ENCODE measurements at places on chromosomes 6 and 20. TPM values are rescaled to one million over a fixed set of nuclear protein-coding genes. Genes with fewer than 3 reads are reported as not detected.
A peak's percentile ranks its signal among the peaks of the same experiment; 100 is the strongest.

DNA sequence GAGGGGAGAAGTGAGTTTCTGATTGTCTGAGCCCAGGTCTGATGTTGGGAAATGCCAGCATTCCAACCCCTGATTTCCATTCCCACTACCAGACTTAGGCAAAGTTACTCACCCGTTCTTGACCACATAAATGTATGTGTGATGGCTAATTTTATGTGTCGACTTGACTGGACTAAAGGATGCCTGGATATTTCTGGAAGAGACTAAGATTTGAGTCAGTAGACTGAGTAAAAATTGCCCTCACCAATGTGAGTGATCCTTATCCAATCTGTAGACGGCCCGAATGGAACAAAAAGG is 95.8 kb upstream of the TAB2 start:
- no peak for DNase-seq

DNA sequence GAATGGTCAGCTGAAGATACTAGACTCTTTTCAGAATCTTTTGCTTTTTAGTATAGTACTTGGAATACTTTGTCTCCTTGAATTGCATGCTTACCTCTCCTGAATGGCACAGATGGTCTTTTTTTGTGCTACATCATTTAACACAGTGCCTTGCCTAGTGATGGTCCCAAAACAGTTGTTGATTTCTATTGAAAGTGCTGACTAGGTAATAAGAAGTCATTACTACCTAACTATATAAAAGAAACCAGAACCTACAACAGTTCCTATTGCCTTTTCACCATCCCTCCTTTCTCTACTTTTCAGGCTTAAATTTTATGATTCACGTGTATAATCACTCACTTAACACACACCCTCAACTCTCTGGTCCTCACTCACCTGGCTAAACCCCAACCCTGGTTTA is 64.6 kb upstream of the PRND start:
- DNase-seq, result peak; percentile 6

DNA sequence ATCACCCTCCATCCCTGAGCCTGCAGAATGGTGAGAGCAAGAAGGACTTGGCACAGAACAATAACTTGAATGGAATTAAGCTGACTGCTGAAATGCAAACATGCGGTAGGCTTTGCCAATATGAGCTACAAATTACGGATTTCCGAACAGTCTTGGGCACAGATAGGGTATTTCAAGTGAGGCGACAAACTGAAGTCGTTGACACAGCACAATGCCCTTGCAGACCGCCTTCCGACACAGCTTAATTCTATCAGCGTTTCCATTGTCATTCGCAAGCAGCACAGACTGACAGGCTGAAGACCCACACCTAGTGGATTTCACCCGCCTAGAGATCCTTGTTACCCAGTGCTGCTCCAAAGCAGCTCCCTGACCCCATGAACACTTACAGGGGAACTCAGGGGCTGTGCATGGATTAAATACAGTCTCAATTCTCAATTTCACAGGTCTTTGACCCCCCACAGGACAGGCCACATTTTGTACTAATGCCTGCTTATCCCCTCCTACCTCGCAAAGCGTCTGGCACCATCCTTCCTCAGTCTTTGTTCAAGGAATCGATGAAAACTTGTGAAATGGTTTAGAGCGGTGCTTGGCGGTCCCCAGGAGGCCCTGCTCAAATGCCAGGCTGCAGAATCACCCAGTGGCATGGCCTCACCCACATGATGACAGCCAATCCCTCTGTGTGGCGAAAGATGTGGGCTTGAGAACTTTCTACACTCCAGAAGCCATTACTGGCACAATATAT is 34.6 kb downstream of the RAMACL start:
- DNase-seq, result no peak

Gene SLC2A4RG
- total RNA-seq, result 33.1 TPM

Gene MLN
- not detected for total RNA-seq

Measured in vagina (tissue), 2 donors.